ENCODE measurements at places on chromosomes 2 and 18. TPM values are rescaled to one million over a fixed set of nuclear protein-coding genes. Genes with fewer than 3 reads are reported as not detected.

DNA sequence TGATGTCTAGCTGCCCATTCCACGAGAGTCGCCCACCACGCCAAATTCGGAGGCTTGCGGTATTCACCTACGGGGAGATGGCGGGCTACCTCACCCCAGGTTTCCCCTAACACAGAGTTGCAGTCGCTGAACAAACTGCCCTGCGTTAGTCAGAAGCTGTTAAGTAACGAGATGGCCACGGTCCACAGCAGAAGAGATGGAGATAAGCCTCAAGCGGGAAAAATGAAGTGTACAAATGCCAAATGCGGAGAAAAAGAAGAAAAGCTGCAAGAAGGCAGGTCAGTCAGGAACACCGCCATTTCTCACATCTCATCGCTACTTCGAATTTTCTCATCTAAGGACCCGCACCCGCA, 425 bp downstream of the ASB3 start:
- DNase-seq: peak; percentile 53
- H3K36me3 ChIP-seq: peaks cover 10% of the 10 kb centered on the region
- H3K27me3 ChIP-seq: no peaks in the 10 kb centered on the region
- peaks cover 47% of the 10 kb centered on the region for H3K4me1 ChIP-seq

GRCh38 chr2:240590681-240591111, 4.2 kb downstream of the CAPN10 start:
- H3K4me3 ChIP-seq: no peak overlapping the region
- no peak for DNase-seq
- no peak overlapping the region for H3K27ac ChIP-seq
- peaks cover 24% of the 10 kb centered on the region for H3K4me1 ChIP-seq
- H3K36me3 ChIP-seq: peaks cover 7% of the 10 kb centered on the region
- no peaks in the 10 kb centered on the region for H3K27me3 ChIP-seq

The MAP2 gene
- 0.39 TPM for total RNA-seq

- peaks cover 81% of the 10 kb centered on the region for H3K36me3 ChIP-seq
- H3K4me3 ChIP-seq: no peak overlapping the region
- peaks cover 25% of the 10 kb centered on the region for H3K4me1 ChIP-seq
- no peak for DNase-seq
- H3K27ac ChIP-seq: no peak overlapping the region
- H3K27me3 ChIP-seq: no peaks in the 10 kb centered on the region
Observed at GRCh38 chr2:69512446-69512845, 75.2 kb upstream of the NFU1 start.

GRCh38 chr2:147083664-147084063, 761.2 kb upstream of the ACVR2A start:
- H3K4me3 ChIP-seq: no peak overlapping the region
- H3K27ac ChIP-seq: no peak overlapping the region

The CROCC2 gene
- not detected for total RNA-seq

DNA sequence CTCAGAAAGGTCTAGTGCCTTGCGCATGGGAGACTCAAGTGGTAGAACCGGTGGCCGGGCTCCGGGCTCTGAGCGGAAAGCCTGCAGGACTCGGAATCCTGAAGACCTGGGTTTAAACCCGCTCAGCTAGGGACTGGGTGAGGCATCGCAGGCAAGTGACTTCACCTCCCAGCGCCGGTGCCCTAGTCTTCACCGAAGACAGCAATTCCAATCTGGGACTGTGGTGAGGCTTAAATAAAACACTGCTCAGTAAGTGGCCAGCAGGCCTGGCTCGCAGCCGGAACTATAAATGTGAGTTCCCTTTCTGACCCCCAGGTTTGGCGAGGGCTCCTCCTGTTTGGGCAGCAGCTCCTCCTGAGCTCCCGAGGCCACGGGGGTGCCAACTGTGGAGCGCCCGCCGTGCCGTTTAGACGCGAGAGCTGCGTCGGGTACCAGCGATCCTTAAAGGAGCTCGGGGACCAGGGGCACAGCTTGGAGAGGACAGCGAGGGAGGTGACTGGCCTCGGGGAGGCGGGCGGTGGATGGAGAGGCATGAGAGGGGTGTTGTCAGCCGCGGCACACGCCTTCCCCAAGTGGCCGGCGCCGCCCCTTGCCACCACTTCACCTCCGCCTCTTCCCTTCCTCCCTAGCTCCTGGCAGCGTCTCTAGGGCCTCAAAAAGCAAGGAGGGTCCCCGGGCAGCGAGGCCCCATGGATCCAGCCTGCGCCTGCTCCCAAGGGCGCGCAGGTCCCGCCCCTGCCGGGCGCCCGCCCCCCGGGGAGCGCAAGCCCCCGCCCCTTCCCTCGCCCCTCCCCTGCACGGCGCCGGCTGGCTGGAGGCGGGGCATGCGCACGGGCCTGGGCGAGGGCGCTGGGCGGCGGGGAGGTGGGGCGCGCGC, 757 bp upstream of the MTCL1 start:
- DNase-seq: peak; percentile 90
- H3K36me3 ChIP-seq: no peaks in the 10 kb centered on the region
- H3K27ac ChIP-seq: no peak overlapping the region
- H3K27me3 ChIP-seq: peaks cover 47% of the 10 kb centered on the region
- H3K4me1 ChIP-seq: peaks cover 12% of the 10 kb centered on the region

DNA sequence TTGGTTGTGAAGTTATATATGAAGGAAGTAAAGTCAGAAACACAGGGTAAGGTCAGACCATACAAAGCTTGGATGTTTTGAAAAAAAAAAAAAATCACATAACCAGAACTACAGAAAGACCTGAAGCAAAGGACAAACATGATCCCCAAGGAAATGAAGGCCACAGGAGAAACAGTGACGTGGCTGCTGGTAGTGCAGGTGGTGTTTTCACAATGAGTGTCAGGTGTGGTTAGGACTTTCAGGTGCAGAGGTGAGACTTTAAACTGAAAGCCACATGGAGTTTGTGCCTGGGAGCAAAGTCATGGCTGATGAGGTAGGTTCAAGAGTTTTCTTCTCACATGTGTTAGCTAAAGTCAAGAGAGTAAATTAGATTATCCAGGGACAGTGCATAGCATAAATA, 270.7 kb downstream of the PIEZO2 start:
- no peak for DNase-seq
- no peaks in the 10 kb centered on the region for H3K4me1 ChIP-seq
- H3K27me3 ChIP-seq: peaks cover 2% of the 10 kb centered on the region
- no peaks in the 10 kb centered on the region for H3K36me3 ChIP-seq
- no peak overlapping the region for H3K4me3 ChIP-seq

Measured in activated CD4-positive, alpha-beta T cell treated with anti-CD3 and anti-CD28 coated beads for 36 hours (primary cell).